ENCODE measurements at places on chromosomes 7 and 10.

DNA sequence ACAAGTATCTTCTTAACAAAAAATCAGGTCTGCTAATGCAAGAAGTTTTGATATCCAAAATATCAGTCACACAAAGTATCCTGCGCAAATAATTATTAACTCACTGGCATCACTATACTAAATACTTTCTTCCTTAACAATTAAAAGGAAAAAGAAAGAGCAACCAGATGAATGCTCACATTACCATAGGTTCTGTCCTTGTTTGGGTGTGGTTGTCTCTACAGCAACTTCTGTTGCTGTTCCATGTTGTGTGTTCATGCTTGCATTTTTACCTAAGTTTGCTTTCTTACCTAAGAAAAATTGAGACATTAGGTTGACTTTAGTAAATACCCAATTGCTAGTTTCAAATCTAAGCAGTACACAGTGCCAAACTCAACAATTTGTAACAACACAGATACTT is 32.5 kb downstream of the FZD9 start:
- no peak for DNase-seq

DNA sequence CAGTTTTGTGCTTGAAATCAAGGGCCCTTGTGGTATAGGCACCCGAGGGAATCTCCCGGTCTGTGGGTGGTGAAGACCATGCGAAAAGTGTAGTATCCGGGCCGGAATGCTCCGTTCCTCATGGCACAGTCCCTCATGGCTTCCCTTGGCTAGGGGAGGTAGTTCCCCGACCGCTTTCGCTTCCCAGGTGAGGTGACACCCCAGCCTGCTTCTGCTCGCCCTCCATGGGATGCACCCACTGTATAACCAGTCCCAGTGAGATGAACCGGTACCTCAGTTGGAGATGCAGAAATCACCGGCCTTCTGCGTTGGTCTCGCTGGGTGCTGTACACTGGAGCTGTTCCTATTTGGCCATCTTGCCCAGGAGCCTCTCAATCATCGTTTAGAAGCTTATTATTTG is 195.7 kb upstream of the POT1 start:
- DNase-seq: no peak

GRCh38 chr7:84195295-84196060 is 889 bp upstream of the SEMA3A start:
- DNase-seq: no peak

GRCh38 chr7:1967512-1968396 is 265.0 kb downstream of the MAD1L1 start:
- DNase-seq: no peak

GRCh38 chr10:47332946-47333345 is 10.7 kb downstream of the GDF2 start:
- DNase-seq: no peak

DNA sequence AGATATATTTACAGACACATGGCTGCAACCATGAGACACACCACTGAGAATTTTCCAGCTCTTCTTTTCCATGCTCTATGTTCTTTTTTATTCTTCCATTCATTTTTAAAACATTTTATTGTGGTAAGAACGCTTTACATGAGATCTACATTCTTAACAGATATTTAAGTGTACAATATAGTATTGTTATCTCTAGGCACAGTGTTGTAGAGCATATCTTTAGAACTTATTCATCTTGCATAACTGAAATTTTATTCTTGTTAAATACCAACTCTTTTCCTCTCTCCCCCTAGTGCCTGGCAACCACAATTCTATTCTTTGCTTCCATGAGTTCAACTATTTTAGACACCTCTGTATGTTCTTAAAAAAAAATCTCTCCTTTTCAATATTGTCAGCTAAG is 67.1 kb upstream of the HABP2 start:
- DNase-seq: no peak

DNA sequence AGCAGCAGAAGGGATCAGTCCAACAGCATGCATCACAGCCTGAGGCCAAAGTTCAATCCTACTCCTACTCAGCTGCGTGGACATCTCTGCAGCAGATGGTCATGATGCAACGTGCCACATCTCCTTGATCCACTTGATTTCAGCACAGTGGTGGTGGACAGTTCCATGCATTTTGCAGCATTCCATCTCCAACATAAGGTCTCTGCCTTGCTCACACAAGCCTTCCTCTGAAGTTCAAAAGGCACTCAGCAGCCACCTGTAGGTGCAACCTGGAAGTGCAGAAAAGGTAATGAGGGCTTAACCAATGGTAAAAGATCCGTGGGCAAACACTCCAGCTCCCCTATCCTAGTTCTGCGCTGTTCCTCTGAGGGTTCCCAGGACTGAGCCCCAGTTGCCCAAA is 57.5 kb upstream of the CHCHD3 start:
- DNase-seq: no peak

GRCh38 chr7:147412782-147413556 is 1177.6 kb upstream of the C7orf33 start:
- no peak for DNase-seq

DNA sequence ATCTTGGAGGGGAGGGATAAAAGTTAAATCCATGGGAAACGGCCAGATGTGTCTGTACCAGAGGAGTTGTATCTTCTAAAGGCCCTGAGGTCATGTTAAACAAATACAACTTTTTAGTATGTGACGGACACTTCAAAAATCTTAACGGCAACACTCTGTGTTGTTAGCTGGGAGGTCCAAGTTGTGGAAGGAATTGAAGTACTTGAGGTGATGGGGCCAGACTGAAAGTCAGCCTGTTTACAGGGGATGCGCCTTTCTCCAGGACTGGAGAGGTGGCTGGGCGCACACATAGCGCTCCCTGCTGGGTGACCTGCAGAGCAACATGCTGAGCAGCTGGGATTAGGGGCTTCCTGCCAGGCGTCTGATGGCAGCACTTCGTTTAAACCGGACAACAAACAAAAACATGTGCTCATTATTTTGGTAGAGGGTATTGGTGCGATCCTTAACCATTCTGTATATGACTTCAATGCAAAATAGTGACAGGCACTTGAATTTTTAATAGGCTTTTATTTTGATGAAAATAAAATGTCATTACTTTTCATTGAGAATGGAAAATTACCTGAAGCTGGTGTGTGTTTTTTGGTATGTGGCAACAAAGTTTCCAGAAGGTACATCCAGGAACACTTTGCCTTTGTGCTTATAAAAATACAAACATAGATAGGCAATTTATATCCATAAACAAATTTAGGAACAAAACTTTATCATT is 198.2 kb downstream of the MLLT10 start:
- no peak for DNase-seq

DNA sequence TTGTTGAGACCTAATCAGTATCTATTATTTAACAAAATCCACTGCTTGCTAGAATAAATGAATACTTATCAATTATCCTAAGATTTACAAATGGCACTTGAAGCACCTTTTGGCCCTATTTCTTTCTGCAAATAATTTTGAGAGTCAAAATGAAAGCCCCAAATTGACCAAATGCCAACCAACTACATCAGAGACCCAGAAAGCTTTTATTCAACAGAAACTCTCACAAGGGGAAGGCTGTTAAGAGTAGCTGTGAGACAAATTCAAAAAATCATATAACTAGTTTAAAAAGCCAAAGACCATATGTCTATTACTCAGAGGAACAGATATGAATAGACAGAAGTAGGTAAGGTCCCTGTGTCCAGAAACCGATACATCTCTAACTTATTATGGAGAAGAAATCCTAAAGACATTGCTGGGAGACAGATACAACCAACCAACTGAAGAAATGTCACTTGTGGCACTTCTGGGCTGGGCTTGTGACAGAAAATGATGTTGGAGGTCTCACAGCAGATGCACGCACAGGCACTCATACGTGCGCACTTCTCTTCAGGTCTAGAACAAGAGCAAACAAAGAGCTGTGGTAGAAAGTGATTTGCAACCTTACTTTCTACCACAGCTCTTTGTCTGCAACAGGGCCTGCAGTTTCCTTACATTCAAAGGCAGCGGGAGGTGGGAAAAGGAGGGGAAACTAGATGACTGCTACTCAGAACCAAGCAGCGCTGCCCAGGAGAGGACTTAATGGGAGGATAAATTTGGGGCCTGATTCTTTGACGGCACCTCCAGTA is 58.6 kb upstream of the KCNIP2 start:
- DNase-seq: no peak

DNA sequence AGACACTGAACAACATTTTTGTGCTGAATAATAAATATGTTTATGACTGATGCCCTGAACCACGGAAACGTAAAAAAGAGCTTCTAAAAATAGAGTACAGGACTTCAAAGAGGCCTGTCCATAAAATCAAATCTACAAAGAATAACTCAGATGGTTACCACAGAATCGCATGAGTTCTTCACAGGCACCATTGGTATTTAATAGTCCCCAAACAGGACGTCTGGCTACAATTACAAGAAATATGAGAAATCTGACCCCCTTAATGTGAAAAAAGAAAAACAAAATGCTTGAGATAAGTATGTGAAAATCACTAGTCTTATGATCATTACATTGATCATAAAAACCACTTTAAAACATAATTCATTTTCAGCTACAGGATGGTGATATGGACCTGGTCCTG is 20.8 kb downstream of the CYTH3 start:
- DNase-seq: no peak

- no peak for DNase-seq
Observed at GRCh38 chr10:118506671-118507590, 88.5 kb downstream of the PRLHR start.

DNA sequence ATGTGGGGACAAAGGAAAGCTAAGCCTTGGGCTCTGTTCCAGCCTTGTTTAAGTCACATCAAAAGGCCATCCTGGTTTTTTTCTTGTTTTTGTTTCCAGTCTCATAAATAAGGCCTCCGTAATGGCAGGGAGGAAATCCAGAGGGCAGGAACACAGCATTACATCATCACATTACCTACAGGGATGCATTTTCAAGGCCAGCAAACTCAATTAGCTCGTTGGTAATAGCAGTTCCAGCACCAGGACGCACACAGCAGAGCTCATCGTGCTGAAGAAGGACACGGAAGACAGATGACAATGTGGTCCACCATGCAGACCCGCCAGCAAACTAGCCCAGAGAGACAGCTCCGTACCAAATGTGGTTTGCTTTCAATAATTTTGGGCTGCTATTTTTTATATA is 1209.2 kb downstream of the TYW1 start:
- DNase-seq: no peak

- no peak for DNase-seq
Observed at GRCh38 chr10:75097666-75098285, 13.7 kb upstream of the SAMD8 start.

GRCh38 chr10:129909531-129910256 is 54.4 kb downstream of the EBF3 start:
- no peak for DNase-seq

DNA sequence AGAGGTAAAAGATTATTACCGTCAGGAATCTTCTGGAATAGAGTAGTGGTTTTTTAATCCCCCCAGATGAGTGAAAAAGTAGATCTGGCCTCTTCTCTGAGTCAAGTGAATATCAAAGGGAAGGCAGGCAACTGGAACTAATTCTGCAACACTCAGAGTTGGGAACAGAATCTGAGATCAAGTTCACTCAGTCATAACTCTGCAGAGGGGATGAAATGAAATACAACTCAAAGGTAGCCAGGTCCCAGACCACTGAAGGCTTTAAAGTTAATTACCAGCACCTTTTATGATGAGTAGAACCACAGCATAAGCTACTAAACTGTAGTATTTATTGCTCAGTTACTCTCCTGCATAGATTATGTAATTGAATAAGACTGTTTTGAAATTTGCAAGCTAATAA is 455.6 kb upstream of the AKR1E2 start:
- no peak for DNase-seq

- DNase-seq: no peak
Observed at GRCh38 chr7:137987563-137987962, 14.3 kb downstream of the CREB3L2 start.

- no peak for DNase-seq
Observed at GRCh38 chr7:5549096-5549763, 125.6 kb upstream of the TNRC18 start.

Measured in activated B cell treated with CpG ODN at 0.5 μM for 24 hours (primary cell).